NCI-H446 (cell line): ENCODE measurements at places on chromosomes 16 and 17.
A peak's percentile ranks its signal among the peaks of the same experiment; 100 is the strongest.

- DNase-seq: no peak
Measured at GRCh38 chr17:83064732-83065659, 14.4 kb upstream of the METRNL start.

- DNase-seq: no peak
Measured at GRCh38 chr16:78353640-78354275, 254.3 kb downstream of the WWOX start.

- DNase-seq: no peak
Measured at GRCh38 chr17:1110862-1111598, 68.8 kb downstream of the ABR start.

DNA sequence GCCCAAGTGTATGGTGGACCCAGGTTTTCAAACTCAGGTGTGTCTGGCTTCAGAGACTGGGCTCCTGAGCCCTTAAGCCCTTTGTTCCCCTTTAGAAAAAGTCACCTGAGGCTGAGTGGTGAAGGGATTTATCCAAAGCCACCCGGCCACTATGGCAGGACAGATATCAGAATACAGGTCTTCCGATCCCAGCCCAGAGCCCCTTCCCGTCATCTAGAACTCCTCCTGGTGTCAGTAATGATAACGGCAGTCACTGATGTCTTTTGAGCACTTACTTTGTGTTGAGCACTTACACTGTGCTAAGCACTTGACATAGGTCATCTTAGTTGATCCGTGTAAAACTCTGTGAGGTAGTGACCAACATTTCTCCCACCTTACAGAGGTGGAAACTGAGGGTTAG, 16.6 kb downstream of the NOD2 start:
- no peak for DNase-seq

DNA sequence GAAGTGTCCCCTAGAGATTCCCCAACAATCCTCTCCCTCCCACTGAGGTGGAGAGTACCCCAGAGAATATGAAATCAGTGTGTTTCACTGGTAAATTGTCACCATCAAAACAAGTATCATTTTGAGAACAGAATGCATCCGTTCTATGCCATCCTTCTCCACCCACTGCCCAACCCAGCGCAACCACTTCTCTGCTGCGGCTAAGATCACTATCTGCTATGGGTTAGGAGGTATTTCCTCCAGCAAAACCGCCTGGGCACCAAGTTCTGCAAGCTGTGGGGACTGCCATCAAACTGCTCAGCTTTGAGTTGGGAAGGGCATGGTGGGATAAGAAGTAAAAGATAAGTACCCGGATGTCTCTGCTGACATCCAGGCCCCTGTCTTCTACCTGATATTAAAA, 24.4 kb downstream of the CNTNAP1 start:
- no peak for DNase-seq

- DNase-seq: no peak
Measured at GRCh38 chr17:14203388-14203787, 33.3 kb downstream of the CDRT15 start.

- DNase-seq: no peak
Measured at GRCh38 chr17:7097940-7098339, 16.7 kb downstream of the ASGR2 start.

DNA sequence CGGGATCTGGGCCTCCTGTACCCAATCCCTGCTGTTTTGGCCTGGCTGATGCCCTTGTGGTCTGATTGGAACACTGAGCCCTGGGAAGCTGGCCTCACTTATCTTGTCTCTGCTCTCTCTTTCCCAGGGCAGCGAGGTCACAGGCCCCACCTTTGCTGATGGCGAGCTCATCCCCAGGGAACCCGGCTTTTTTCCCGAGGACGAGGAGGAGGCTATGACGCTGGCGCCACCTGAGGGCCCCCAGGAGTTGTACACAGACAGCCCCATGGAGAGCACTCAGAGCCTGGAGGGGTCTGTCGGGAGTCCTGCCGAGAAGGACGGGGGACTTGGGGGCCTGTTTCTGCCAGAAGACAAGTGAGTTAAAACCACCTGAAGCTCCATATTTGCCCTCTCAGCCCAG, 126.0 kb downstream of the RAB11FIP4 start:
- no peak for DNase-seq

DNA sequence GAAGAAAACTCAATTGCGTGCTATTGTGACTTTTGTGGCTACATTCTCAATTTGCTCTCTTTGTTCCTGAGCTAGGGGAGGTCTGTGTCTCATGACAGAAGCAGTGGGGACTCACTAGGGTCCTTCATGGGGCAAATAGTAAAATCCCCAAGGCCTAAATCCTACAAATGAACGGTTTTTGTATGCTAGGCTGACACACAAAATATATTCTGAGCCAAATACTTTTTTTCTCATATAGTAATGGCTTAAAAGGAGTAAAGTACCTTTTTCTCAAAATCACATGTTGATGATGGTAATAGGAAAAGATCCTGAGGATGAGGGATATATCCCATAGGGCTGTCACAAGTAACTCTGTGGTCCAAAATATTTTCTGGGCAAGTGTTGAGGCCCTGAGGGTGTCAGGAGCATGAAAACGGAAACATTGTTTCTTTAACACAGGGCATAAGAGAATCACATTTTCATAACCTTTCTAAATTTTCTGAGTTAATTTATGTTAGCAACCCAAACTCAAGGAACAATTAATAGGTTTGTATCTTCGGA, 77.5 kb upstream of the CNTNAP4 start:
- DNase-seq: no peak

- no peak for DNase-seq
Measured at GRCh38 chr17:60311936-60312335, 80.0 kb downstream of the USP32 start.

GRCh38 chr16:68499006-68499405, 40.1 kb upstream of the ZFP90 start:
- peak; percentile 10 for DNase-seq

- no peak for DNase-seq
Measured at GRCh38 chr16:86012221-86012620, 113.3 kb downstream of the IRF8 start.

GRCh38 chr16:70418274-70418992, 20.5 kb downstream of the ST3GAL2 start:
- no peak for DNase-seq

GRCh38 chr17:55484575-55484974, 26.7 kb downstream of the SMIM36 start:
- DNase-seq: no peak

- no peak for DNase-seq
Measured at GRCh38 chr17:75723171-75723930, 2.1 kb downstream of the ITGB4 start.

GRCh38 chr16:20939611-20940010, 39.0 kb downstream of the LYRM1 start:
- no peak for DNase-seq

DNA sequence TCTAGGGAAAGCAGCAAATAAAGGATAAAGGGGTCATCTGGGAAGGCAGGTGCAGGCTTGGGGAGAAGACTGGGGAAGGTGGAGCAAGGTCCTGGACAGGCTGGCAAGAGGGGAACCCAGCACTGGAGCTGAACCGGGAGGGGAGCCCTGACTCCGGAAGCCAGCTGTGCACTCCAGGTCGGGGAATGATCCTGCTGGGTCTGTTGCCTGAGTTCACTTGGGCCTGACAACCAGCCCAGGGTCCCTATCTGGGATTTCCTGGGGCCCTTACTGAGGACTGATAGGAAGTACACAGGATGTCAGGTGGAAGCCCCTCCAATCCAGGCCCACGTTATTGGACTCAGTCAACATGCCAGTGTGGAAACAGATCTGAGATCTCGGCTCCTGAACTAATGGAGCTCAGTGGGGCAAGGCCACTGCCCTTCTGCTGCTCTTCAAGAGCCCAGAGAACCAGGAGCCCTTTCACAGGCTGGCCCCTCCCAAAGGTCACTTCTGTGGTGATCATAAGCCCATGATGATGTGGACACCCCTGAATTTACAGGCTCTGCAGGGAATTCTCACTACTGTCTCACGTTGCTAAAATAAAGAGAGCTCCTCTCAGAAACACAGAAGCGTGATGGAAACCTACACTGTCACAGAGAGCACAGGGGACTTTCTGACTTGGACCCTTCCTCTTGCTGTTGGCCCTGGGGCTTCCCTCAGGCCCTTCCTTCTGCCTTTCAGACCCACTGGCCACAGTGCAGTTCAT, 19.9 kb upstream of the PITPNM3 start:
- no peak for DNase-seq

DNA sequence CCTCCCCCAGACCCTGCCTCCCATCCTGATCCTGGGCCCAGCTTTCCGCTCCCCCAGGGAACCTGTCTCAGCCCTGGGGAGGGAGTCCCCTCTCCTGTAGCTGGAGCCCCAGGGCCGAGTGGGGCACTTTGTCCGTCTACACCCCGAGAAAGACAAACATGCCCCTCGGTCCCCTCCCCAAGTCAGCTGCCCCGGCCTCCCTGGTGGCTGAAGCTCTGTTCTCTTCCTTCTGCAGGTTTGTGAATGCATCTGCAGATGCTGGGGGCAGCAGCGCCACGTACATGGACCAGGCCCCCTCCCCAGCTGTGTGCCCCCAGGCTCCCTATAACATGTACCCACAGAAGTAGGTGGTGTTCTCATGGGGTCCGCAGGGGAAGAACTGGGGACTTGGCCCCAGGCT, 20.8 kb downstream of the STAT5A start:
- DNase-seq: no peak

DNA sequence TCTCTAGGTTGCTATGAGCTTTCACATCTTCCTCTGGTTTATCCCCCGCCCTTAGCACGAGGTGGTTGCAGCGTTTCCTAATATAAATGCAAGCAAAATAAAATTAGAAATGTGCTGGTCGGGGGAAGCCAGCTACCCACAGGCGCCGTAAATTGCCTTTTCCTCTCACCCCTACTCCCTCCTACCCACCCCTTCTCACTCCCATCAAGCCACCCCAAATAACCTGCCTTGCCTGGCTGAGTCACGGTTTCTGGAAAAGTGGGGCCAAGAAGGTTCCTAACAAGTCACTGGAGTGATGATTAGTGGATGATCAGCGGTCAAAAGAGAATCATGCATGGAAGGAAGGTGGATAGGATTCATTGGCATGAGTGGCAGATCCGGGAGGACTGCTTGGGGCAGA, 120.9 kb upstream of the RBFOX1 start:
- no peak for DNase-seq

GRCh38 chr17:55300479-55301290, 35.9 kb downstream of the HLF start:
- DNase-seq: no peak

DNA sequence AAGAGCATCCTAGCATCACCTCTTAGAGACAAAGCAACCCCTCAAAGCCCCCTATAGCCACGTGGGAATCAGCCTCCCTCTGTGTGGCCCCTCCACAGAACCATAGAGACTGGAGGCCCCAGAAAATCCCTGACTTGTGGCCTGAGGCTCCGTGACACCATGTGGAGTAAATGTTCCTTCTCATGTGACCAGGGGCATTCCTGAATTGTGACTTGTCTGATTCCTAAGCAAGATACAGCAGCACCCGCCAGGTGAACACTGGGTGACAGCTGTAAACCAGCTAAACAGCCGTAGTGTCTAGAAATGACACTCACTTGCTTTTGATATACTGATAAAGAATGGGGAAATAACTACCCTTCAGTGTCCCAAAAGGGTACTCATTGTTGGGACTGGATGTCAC, 79.0 kb downstream of the DYNLRB2 start:
- DNase-seq: no peak

DNA sequence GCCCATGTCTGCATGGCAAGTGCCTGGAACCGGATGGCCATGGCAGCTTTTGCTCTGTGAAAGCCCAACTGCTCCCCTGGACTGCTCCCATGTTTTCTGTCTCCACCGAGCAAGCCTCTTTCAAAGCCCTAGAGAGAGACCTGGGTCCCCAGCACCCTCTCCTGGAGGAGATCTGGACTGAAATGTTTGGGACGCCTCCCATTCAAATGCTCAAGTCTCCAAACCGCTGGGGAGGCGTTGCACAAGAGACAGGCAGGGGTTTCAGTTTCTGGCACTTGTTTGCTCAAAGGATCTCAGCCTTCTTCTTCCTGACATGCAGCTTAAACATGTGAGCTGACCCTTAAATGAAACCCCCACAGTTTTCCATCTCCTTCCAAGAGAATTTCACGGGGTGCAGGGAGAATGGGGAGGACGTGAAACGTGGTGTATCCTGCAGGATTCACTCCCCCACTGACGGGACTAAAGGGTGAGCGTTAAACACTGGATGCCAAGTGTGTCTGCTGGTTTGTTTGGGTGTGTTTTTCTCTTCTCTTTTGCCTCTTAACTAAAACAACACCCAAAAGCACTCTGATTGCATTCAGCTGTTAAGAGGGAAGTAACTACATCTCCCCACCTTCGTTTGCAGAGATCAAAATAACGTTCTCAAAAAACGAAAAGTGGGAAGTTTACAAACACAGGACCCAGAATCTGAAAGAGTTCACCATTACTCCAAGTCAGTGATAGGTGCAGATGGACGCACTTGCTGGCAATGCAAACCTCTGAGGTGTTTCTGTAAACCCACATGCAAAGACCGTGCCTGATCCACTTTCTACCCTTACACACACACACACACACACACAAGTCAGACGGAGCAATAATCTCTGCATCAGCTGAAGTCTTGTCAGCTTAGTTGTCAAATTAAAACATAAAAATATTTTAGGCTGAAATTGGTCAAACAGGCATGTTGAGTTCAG, 256.9 kb downstream of the C16orf95 start:
- no peak for DNase-seq

- DNase-seq: no peak
Measured at GRCh38 chr17:79223953-79224352, 149.3 kb downstream of the ENGASE start.

GRCh38 chr17:2610195-2611175, 17.0 kb downstream of the PAFAH1B1 start:
- no peak for DNase-seq

- no peak for DNase-seq
Measured at GRCh38 chr16:27618606-27619327, 68.8 kb downstream of the KATNIP start.

DNA sequence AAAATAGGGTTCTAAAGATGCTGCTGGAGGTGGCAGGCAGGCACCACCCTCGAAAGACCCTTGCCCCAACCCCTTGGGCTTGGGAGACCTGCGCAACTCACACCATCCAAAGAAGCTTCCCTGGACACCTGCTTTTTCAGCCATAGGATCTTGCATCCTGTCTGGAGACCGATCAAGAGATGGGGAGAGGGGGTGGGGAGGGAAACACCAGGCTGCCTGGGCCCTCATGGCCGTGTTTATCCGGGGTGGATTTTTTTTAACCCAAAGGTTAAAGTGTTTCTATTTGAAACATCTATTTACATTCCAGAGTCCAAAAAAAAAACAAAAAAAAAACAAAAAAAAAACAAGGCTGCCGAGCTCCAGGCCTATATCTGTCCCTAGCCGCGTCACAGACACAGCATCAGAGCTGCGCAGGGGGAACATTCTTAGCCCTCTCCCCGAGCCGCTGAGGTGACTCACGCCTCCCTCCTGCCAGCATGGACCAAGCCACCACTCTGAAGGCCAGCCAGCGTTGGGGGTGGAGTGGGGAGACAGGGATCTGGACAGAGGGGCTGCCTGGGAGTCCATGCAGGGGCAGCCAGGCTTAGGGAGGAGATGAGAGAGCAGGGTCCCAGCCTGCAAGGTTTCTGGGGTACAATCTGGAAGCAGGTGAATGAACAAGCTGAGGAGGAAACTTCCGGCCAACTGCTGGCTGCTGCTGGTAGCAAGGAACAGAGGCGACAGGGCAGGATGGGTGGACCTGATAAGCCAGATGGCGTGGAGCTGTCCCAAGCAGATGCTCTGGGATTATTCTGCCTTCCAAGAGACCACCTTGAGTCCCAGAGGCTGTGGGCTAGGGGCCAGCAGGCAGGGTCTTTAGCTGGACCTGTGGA, 14.8 kb downstream of the HDAC5 start:
- DNase-seq: no peak

- DNase-seq: no peak
Measured at GRCh38 chr17:66836063-66837005, 1.4 kb downstream of the CACNG5 start.
